Mesothelial cell of epicardium (in vitro differentiated cells): ENCODE measurements at places on chromosomes 13 and 19. TPM values are rescaled to one million over a fixed set of nuclear protein-coding genes. Genes with fewer than 3 reads are reported as not detected.
A peak's percentile ranks its signal among the peaks of the same experiment; 100 is the strongest.

CCDC122 gene
- total RNA-seq: 11.2 to 16.4 TPM (median 11.5 TPM) in 3 replicates

FPR2 gene
- total RNA-seq: not detected in 3 replicates

SUGP1 gene
- 70.2 to 77.2 TPM (median 74.9 TPM) in 3 replicates for total RNA-seq

FFAR1 gene
- total RNA-seq: 0.96 to 1.3 TPM (median 1.2 TPM) in 3 replicates

SULT2B1 gene
- total RNA-seq: 0.64 to 0.79 TPM (median 0.74 TPM) in 3 replicates

DNA sequence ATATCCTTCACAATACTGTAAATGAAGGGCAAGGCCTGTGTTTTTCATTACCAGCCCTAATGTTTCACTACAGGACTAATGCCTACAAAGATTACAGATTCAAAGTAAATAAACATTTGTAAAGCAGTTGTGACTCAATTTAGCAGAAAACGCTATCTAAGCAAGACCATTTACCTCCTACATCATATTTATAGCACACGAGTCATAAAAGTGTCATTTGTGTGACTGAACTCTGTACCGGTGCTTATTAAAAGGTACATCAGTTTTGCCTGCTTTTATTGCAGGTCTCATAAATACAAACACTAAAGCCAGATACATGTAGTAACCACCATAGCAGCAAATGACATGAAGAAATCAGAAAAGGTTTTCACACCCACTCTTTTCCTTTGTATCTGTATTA lies 61.5 kb upstream of the SLC15A1 start:
- DNase-seq: no peak

- DNase-seq: no peak
These were observed 1185.8 kb downstream of the UQCRFS1 start for GRCh38 chr19:28027116-28027515.

DNA sequence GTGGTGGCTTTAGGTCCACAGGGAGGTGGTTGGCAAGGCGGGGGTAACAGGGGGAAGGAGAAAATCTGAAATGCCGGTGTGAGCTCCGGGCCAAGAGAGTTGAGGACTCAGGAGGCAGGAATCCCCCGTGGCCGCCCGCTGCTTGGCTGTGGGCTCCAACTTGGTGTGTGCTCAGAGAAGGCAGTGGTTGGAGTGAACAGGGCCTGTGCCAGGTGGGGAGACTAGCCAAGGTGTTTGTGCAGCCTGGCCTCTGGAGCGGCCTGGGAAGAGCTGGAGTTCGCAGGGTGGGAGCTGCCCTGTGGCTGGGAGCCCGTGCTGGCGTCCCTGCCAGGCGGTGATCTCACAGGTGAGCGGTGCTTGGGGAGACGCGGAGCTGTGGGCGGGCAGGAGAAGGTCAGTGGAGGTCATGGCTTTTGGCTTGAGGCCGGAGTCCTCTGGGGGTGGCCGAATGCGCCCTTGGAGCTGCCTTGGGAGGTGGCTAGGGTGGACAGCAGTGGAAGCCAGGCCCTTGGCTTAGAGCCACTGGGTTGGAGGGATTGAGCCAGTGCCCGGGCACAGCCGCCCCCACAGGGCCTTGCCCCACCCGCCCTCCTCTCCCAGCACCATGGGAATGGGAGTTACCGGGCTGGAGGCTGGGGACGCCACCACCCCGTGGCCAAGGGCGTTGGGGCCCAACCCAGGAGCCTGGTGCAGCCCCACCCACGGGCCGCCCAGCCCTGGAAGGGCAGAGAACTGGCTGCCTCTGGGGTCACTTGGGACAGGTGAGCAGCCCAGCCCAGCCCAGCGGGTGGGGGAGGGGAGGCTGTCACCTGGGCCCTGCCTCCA lies 7.1 kb upstream of the CIRBP start:
- no peak for DNase-seq

DNA sequence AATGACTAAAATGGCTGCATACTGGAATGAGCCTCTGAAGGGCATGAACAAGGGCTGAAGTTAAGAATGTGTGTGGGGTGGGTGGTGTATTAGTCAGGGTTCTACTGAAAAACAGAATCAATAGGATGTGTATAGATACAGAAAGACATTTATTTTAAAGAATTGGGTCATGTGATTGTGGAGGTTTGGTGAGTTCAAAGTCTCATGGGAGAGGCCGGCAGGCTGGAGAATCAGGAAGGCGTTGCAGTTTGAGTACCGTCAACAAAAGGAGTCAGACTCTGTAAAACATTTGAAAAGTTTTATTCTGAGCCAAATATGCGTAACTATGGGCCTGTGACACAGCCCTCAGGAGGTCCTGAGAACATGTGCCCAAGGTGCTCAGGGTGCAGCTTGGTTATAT lies 24.5 kb upstream of the CYSLTR2 start:
- no peak for DNase-seq

DNA sequence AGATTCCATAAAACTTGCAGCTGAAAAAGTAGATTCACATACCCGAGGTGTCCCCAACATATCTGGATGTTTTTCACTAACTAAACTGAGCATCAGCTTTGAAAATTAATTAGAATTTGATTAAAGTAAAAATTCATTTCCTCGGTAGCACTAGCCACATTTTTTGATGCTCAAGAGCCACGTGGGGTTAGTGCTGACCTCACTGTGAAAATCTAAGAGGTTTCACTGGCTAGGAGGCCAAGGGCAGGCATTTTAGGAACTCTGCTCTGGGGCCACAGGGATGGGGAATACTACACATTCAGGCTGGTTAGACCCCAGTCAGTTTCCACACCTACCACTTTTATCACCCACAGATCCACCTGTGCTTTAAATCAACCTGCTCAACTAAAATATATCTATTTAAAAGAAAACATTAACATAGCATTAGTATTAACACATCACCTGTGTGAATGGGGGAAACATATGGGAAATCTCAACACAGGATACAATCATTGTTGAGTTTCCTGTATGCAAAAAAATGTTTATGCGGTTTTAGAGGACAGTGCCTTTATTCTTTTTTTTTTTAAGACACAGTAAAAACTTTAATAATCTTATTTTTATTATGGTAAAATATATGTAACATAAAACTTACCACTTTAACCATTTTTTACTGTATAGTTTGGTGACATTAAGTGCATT lies 45.5 kb downstream of the BRD4 start:
- no peak for DNase-seq

- no peak for DNase-seq
These were observed 3.5 kb downstream of the MYO9B start for GRCh38 chr19:17078920-17079709.

DNA sequence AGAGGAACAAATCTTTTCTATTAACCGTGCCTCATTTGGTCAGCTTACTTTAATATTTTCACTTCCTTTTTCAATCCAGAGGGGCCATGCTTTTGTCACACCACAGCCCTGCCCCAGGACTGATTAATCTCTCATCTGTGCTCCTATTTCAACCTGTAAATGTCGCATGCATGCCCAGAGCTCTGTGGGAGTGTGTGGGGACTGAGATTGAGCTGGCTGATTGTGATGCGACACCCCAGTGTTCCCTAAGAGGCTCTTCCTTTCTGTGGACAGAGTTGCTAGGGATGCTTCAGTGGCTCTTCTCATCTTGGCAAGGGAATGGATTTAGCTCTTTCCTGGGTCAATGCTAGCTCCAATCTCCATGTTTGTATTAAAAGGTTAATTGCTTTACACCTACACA lies 249.6 kb downstream of the TDRD3 start:
- no peak for DNase-seq

DNA sequence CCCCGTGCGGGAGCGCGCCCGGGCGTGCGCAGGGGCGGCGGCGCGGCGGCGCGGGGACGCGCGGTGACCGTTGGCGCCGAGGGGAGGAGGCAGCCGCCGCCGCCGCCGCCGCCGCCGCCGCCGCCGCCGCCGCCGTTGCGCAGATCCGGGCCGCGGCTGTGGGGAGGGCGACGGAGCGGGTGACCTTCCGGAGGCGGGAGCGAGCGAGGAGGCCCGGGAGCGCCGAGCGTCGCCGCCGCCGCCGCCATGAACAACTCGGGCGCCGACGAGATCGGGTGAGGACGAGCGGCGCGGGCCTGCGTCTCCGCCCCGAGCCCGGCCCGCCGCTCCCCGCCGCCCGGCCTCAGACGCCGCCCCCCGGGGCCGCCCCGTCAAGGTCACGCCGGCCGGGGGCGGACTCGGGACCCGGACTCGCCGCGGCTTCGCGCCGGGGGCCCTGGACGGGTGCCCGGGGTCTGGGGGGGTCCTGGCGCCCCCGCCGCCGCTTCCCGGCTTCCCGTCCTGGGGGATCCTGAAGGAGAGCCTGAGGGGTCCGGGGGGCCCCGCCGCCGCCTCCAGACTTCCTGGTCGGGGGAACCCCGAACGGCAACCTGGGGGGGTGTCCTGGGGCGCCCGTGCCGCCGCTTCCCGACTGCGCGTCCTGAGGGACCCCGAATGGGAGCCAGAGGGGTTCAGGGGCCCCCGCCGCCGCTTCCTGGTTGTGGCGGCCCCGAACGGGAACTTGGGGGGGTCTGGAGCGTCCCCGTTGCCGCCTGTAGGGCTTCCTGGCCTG lies at the start of gene DAZAP1:
Gene DAZAP1 (plus strand): TSS at position 59 of the 772 bp plus-strand sequence. CDS start 188 bp downstream, at position 247.
- DNase-seq: no peak

GRCh38 chr19:5397804-5398692 lies 57.2 kb upstream of the ZNRF4 start:
- peak; percentile 40 for DNase-seq

DNA sequence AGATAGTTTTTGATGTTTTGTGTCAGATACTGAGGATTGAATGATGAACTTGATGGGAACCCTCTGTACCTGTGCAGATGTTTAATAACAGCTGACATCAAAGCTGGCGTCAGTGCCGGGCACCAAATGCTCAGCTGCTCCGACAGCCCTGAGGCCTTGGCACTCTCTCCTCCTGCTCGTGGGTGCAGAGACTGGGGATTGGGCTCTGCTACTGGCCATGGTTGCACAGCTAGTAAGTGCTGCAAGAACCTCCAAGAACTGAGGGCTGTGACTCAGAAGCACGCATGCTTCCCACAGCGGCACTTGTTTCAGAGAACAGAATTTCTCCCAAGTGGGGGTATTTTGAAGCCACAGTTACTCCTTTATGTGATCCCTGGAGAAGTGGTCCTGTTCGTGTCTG lies 5.9 kb downstream of the LAMP1 start:
- DNase-seq: no peak

DNA sequence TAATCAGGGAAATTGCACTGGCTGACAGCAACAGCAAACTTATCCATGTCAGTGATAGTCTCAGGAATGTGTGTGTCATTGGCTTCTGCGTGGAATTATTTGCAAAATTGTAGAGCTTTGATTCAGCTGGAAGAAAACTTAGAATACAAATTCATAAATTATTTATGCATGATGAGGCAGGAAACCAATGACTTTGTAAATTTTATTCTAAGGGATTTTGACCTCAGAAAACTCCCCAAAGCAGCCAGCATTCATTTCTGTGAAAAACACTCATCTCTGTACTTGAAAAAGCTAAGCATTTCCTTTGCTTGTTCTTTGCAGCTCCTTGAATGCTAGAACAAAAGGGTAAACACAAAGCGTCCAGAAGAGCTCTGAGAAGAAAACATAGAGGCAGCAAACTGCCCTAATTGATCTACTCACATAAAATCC lies 162.4 kb downstream of the DCT start:
- no peak for DNase-seq
